ENCODE measurements at places on chromosomes 11 and 22.

DNA sequence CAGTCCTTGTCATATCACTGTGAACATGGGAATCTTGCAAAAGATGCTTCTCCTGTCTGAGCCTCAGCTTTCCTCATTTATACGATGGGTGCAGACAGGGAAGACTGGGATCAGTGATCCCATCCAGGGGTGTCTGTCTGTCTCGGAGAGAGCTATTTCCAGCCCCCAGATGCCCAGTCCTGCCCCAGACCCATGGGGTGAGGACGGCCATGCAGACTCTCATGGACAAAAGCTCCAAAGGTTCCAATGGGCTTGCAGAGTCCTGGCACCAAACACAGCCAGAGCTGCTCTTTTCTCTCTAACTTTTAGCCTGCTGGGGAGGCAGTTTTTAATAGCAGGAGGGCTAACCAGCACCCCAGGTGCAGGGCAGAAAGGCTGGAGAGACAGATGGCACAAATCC, 5.2 kb downstream of the SCUBE1 start:
- no peak for DNase-seq

GRCh38 chr11:112388496-112388895, 127.8 kb upstream of the PLET1 start:
- no peak for DNase-seq

GRCh38 chr11:125270711-125271110, 106.2 kb downstream of the PKNOX2 start:
- no peak for DNase-seq

GRCh38 chr22:41401781-41402648, 20.3 kb downstream of the TEF start:
- DNase-seq: peak; percentile 93

- DNase-seq: no peak
These were observed 101.6 kb downstream of the CHST1 start for GRCh38 chr11:45563810-45564209.

DNA sequence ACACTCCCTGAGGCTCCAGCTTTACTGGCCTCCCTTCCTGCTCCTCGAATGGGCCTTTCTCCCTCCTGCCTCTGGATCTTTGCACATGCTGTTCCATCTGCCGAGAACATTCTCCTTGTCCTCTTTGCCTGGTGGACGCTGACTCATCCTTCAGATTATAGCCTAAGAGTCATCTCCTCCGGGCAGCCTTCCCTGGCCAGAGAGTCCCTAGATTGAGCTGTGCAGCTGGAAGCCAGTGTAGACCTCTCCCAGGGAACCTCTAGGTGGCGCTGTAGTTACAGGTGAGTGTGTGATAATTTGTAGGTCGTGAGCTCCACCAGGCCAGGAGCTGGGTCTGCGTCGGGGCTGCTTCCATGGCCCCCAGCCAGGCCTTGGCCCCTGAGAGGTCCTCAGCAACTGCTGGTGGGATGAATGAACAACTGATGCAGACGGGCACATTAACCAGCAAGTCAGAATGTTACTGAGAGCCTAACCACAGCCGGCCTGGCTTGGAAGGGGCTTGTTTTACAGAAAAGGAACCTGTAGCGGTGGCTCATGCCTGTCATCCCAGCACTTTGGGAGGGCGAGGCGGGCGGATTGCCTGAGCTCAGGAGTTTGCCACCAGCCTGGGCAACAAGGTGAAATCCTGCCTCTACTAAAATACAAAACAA, 8.7 kb downstream of the PNPLA5 start:
- DNase-seq: no peak

DNA sequence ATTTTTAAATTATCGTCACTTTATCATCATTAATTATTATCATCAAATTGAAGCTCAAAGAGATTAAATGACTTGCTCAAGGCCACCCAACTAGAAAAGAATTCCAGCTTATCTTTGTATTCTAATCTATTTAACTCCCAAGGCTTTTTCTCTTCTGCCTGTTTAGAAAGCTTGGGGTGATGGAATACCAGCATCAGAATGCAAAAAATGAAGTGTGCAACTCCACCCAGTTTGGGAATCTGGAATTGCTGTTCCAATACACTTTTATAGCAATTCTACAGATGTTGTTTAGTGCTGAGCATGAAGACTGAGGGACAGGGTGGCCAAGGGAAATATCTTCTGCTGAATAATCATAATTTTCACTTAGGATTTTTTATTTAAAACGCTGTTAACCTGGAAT, 97.2 kb upstream of the FIBIN start:
- no peak for DNase-seq

GRCh38 chr11:31643857-31644256, 134.3 kb downstream of the ELP4 start:
- no peak for DNase-seq

DNA sequence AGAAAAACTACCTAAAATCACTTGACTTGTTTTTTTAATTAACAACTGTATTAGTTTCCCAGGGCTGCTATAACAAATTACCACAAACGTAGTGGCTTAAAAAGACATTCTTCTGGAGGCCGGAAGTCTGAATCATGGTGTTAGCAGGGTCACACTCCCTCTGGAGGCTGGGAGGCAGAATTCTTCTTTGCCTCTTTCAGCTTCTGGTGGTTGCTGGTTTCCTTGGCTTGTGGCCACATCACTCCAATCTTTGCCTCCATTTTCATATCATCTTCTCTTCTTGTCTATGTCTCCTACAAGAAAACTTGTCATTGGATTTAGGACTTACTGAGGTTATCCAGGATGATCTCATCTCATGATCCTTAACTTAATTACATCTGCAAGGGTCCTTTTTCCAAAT, 7.4 kb upstream of the INCENP start:
- DNase-seq: no peak

DNA sequence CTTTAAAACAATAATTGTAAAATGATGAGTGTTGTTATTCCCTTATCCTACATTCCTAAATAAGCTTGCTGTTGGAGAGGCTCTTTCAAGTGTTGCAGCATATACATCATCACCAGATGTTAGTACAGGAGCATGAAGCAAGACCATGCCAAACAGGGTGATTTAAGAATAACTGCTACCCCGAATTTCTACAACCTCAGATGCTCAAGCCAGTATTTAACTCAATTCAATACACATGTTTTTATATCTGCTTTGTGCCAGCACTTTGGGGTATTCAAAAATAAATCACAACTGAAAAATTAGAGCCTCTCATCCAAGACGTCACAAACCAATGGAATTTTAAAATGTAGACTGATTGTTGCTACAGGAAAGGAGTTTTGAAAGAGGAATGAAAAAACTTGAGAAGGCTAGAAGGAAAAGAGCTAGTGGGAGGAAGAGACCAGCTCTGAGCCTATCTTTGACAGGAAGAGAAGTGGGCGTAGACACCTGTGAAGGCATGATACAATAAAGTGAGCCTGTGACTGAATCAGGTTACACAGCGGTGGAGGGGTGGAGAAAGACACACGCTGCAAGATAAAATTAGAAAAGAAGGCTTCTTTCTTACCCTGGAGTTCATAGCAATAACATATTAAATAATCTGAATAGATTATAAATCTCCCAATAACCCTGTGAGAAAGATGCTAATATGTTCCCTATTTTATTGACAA, 95.8 kb downstream of the DLG2 start:
- no peak for DNase-seq

- DNase-seq: no peak
These were observed 1.5 kb downstream of the ACY3 start for GRCh38 chr11:67648796-67649613.

DNA sequence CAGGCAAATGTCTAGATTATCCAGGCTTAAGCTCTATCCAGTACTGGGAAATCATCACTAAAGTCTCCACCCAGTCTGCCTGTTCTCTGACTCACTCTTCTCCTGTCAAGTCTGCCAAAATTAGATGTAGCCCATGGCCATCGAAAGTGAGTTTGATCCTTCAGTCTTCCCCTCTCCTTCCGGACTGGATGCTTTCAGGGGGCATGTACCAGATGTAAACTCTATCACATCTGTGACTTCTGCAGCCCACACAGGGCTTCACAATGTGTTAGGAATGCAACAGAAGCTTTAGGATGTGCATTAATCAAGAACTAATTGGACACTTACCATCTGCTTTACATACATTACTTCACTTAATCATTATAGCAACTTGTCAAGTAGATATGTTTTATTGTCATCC, 12.3 kb downstream of the ME3 start:
- DNase-seq: no peak

- no peak for DNase-seq
These were observed 16.2 kb upstream of the CTTN start for GRCh38 chr11:70381872-70382861.

GRCh38 chr11:63491636-63492372, 837 bp upstream of the PLAAT5 start:
- DNase-seq: no peak

- DNase-seq: no peak
These were observed 14.9 kb upstream of the PRG2 start for GRCh38 chr11:57405271-57405860.

- DNase-seq: no peak
These were observed 35.3 kb downstream of the EXPH5 start for GRCh38 chr11:108558222-108558621.

- no peak for DNase-seq
These were observed 20.9 kb downstream of the ARHGAP1 start for GRCh38 chr11:46679241-46680163.

- no peak for DNase-seq
These were observed 5.2 kb downstream of the MAML2 start for GRCh38 chr11:96337541-96338431.

DNA sequence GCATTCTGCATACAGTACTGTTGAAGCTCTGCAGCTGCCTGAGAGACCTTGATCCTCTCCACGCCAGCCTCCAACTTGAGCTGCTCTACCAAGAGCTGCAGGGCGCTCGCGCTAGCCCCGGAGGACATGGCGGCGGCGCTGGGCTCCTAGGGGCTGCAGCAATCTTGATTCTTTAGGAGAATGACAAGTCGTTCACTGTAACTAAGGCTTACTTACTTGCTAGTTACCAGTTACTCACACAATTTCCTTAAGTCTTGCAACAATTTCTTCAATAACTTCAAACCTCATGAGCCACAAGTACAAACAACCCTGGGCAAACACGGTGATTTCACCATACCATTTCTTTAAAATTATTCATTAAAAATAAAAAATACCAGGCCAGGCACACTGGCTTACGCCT, 21.9 kb downstream of the SBF2 start:
- no peak for DNase-seq

- no peak for DNase-seq
These were observed 98.5 kb upstream of the RTL6 start for GRCh38 chr22:44596396-44597125.

DNA sequence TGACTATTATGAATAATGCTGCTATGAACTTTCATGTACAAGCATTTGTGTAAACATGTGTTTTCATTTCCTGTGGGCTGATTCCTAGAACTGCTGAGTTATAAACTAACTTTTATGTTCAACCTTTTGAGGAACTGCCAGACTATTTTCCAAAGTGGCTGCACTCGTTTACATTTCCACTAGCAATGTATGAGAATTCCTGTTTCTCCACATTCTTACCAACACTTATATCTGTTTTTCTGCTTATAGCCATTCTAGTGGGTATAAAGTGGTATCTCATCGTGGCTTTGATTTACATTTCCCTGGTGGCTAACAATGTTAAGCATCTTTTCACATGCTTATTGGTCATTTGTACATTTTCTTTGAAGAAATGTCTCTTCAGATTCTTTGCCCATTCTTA, 35.2 kb upstream of the SCUBE2 start:
- DNase-seq: no peak

- DNase-seq: peak; percentile 65
These were observed 20.6 kb upstream of the PLEKHB1 start for GRCh38 chr11:73625696-73626318.

DNA sequence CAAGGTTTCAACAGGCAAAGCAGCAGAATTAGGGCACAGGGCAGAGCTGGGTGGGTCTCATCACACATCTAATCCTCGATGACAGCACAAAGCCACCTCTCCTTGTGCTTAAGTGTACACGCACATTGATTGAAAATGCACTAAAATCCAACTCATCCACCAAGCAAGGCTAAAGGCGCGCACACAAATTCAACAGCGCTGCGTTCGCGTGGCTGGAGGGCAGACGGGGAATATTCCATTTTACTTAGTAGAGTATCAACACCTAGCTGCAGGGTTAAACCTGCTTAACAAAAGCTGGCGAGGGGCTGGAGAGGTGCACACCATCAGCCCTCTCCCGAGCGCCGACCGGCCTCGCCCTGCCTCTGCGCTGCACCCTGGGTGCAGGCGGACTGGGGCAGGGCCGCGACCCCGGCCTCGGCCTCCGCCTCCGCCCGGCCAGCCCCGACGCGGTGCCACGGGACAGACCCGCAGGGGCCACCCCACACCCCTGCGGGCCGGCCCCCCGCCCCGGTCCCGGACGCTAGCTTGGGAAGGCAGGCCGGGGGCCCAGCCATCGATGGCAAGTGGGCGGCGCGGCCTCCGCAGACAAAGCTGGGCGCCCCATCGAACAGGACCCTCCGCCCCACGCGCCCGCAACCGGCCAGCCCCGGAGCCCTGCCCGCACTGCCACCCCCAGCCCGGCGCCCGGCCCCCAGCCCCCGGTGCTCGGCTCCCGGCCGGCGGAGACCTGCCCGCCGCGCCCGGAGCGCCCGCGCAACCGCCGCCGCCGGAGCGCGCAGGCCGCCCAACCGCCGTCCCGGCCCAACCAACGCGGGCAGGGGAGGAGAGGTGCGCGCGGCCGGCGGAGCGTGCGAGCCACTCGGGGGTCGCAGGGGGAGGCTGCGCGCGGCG, 929 bp downstream of the PRDM10 start:
- DNase-seq: peak; percentile 50

DNA sequence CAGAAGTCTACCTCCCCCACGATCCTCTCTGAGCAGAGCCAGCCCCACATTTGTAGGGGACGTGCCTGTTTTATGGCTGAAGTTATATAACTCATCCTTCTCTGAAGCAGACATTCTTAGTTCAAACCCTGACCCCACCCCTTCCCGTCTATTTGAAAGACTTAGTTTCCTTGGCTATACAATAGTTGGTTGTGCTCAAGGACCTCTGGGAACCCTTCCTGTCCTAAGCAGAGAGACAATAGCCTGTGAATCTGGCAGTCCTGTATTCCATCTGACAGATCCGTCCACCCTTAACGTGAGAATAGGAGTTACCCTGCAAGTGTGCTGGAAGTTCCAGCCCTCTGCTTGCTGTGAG, 75.2 kb downstream of the MN1 start:
- no peak for DNase-seq

GRCh38 chr22:38843657-38844314, at the start of gene NPTXR:
Gene NPTXR, minus strand, starts transcription at chr22:38844028.
- DNase-seq: peak; percentile 66

GRCh38 chr11:20594274-20595061, 4.9 kb upstream of the SLC6A5 start:
- no peak for DNase-seq

DNA sequence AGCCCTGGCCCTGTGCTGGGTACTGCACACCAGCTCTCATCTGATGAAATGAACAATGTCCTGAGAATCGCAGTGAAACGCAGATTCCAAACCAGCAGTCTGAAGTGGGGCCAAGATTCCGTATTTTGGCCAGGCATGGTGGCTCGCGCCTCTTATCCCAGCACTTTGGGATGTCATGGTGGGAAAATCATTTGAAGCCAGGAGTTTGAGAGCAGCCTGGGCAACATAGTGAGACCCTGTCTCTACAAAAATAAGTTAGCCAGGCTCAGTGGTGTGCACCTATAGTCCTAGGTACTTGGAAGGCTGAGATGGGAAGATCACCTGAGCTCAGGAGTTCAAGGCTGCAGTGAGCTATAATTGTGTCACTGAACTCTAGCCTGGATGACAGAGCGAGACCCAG, 13.0 kb downstream of the LIF start:
- no peak for DNase-seq

- DNase-seq: no peak
These were observed 78.5 kb downstream of the DKK3 start for GRCh38 chr11:11929920-11930319.

- DNase-seq: no peak
These were observed 291.8 kb upstream of the DDI1 start for GRCh38 chr11:103744496-103745153.
